ENCODE measurements at places on chromosomes 3 and 15.

DNA sequence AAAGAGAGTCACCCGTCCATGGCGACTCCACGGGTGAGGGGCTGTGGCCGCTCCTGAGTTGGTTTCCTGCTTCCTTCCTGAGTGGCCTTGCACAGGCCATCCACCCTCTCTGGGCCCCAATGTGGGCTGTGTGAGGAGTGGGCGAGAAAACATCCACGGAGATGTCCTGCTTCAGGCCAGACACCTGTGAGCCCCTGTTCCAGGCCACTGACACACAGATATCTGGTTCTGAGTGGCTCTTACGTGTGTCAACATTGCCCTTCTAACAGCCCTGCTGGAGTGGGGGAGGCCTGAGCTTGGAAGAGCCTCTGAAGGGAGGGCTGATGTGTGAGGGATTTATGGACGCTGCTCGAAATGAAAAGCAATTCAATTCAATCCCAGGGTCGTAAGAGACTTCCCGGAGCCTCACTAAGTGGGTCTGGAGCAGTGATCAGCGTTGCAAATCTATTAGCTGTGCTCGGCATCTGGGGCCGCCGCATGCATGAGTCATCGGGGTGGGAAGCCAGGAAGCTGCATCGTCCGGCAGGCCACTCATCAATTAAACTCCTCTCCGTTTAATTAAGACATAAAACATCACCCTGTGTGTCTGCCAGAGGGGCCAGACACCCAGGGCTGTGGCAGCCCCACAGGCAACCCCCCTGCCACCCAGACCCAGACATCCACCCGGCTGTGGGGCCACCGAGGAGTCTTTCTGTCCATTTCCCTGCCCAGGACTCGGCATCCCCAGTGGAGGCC lies 20.0 kb upstream of the PRR23E start:
- no peak for DNase-seq

GRCh38 chr3:35383719-35384555 lies 255.4 kb upstream of the ARPP21 start:
- no peak for DNase-seq

- DNase-seq: peak; percentile 47
These were observed 230.3 kb upstream of the TLE3 start for GRCh38 chr15:70327856-70328678.

DNA sequence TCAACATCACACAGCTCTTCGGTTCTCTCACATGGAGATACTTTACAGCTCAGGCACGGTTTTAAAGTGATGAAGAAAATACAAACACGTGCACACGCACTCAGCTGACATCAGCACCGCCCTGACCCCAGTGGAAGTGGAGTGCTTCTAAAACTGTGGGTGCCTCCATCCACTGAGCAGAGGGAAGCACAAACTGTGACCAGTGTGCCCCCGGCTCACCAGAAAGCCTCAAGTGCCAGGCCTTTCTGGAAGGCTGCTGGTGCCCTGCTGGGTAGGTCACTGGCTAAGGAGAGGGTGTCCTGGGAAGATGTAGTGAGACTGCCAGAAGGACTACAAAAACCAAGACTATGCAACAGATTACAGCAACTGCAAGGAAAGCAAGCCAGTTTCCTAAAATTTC lies 78.5 kb downstream of the OCA2 start:
- DNase-seq: no peak

DNA sequence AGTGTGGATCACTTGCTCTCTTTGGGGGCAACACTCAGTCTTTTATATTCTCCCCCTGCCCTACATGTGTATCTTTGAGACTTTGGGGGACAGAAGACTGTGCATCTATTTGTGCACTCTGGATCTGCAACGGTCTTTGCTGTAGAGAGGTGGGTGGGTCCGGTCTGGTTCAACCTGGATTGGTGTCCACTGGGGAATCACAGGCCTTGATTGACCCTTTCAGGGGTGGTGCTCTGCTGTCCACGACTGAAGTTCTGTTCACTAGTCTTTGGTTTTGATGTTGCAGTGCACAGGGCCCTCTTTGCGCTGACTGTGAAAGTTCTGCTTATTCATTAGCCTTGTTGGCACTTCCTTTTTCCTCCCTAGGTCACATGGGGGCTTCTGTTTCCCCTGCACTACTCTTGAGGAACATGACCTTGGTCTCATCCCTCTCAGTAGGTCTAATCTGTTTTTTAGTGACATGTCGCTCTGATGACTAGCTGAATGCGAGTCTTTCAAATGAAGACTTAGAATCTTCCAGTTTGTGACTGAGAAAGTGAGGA lies 284.2 kb downstream of the SV2B start:
- DNase-seq: no peak

- no peak for DNase-seq
These were observed 16.4 kb downstream of the CHST13 start for GRCh38 chr3:126540342-126540849.

- DNase-seq: no peak
These were observed 771 bp downstream of the RARRES1 start for GRCh38 chr3:158731486-158731885.

Data from tibial nerve (tissue), 4 donors.